ENCODE measurements at places on chromosomes 3 and 15.
A peak's percentile ranks its signal among the peaks of the same experiment; 100 is the strongest.

GRCh38 chr15:50911621-50912020, 3.1 kb downstream of the AP4E1 start:
- no peak for DNase-seq

DNA sequence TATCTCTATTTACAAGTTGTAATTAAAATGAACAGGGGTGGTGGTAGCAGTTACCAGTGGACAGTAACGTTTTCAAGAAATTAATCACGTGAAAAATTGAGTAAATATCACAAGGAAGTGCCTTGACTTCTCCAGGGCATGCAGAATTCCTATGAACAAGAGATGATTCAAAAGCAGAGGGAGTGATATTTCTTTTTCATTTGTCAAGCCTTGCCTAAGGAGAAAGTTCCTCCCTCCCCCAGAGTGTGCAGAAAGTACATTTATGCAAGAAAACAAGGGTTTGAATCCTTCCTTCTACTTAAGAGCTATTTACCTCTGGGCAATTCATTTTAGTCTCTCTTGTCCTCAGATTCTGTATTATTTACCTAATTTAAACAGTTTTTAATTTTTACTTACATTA, 53.3 kb upstream of the ZNF385D start:
- DNase-seq, result no peak

GRCh38 chr15:52787549-52788098, 2.5 kb downstream of the ONECUT1 start:
- no peak for DNase-seq

GRCh38 chr15:38307251-38307650, 54.6 kb downstream of the SPRED1 start:
- no peak for DNase-seq

DNA sequence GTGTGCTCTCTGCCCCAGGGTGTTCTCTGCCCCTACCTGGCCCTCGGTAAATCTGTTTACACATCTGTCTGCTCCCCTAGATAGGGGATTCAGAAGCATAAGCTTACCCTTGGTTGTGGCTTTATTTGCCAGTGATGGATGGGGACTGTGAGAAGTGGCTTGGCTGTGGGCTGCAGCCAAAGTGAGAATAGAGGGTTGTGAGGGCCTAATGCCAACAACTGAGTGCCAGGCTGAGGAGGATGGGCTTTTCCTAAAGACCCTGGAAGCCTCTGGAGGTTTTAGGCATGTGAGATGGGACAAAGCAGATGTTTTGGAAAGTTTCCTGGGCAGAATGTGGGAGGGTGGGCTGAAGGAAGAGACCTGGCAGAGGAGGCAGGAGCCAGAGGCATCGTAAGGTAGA, 15.4 kb upstream of the APEH start:
- DNase-seq, result no peak

DNA sequence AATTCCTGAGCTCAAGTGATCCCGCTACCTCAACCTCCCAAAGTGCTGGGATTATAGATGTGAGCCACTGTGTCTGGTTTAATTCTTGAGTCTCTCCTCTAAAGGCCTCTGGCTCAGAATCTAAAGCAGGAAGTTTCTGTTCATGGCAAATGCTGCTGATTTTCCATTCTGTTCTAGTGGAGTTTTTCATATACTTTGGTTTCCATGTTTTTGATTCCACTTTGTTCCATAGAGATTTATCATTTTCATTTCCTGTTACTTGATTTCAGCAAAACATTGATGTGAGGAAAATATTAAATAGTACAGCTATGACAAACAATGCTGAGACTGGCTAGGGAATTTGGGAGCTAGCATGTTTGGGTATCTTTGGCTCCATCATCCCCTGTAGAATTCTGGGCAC, 205.6 kb downstream of the TCF12 start:
- DNase-seq, result no peak

DNA sequence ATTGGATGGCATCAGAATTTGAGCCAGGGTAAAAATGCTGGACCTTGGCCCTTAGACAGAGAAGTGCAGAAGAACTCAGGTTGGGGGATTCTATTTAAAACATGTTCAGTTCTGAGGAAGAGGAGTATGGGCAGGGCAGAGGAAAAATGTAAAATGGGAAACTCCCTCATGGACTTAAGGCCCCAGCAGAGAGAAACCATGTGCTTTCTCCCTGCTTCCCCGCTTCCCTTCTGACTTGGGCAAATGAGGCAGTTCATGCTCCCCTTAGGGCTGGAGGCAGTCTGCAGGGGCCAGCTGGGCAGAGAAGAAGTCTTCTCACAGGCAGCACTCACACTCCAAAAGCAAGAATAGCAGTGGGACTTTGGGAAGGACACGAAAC, 9.9 kb upstream of the NUDT16 start:
- no peak for DNase-seq

DNA sequence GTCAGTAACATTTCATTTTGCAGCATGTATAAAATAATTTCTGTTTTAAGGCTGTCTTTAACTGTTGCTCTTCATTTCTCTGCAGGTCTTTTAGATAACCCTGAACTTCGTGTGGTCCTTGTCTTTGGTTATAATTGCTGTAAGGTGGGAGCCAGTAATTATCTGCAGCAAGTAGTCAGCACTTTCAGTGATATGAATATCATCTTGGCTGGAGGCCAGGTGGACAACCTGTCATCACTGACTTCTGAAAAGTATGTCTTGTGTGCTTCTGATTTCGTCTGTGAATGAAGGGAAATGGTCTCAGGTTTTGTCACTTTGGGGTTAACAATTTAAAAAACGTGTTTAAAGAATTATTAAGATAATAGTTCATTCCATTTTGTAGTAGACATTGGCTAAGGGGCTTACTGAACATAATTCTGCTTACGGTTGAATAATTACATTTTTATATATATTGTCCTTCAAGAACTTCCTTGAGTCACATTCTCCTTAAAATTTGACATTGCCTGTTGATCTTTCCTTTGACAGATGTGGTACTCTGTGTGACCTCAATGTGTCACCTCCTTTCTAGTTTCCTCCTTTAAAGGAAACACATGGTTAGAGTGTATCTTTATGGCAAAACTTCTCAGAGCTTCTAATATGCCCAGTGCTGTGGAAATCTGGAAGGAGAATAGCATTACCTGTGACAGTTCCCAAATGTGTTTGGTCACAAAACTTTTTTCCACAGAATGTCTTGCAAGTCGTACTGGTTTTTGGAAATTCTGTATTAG, 26.3 kb downstream of the FBXO22 start:
- no peak for DNase-seq

DNA sequence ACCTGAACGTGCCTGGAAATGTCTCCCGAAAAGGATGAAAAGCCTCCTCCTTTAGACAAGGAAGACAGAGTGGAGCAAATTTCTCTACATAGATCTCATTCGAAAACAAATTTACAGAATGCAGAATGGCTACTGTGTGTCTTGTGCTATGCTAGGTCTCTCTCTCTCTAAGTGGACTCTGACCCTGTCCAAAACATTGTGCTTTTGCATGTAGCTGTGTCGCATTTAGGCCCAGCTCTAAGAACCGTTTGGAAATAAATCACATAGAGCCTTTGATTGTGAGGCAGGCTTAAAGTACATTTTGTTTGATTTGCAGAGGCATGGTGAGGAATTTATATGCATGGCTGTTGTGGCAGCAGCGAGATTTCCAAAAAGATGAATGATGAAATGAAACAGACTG, 198.0 kb downstream of the SV2B start:
- no peak for DNase-seq

DNA sequence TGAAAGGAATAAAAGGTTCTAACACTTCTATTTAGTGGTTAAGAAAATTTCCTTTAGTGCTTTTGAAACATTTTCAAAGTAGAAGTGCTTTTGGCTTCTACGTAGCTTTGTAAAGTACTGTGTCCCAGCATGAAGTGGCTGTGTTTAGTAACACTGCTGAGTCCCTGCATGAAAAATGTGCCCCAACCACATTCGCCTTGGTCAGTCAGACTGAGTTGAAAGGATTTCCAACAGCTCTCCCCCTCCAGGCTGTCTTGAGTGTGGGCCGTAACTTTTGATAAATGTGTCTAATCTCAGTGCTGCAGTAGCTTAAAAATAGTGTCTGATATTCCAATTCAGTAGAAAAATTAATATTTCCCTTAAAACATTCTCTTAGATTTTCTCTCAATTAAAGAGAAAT, 115.0 kb downstream of the NR1D2 start:
- DNase-seq, result no peak

DNA sequence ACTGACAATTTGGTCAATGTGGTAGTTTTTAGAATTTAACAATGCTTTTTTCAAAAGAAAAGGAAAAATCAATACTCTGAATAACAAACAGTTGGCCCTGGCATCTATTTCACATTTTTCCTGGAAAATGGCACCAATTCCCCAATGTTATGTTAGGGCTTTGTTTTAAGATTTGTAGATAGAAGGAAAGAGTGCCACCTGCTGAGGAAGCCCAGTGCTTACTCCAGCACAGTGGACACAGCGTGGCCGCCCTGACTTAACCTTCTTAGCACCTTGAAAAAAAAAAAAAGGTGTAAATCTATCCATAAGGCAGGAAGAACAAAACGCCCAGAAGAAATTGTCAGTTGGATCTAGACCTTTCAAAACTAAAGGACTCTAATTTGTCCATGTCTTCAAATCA, 110.7 kb upstream of the CNTN4 start:
- no peak for DNase-seq

DNA sequence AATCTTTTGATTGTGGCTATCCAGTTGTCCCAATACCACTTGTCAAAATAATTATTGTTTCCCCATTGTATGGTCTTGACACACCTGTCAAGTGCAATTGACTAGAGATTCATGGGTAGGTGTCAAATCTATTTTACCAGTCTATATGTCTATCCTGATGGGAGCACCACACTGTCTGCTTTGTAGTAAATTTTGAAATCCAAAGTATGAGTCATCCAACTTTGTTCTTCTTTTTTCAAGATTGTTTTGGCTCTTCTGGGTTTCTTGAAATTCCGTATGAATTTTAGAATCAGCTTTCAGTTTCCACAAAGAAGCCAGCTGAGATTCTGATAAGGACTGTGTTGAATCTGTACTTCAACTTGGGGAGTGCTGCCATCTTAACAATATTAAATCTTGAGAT, 71.9 kb downstream of the CSNK1G1 start:
- no peak for DNase-seq

DNA sequence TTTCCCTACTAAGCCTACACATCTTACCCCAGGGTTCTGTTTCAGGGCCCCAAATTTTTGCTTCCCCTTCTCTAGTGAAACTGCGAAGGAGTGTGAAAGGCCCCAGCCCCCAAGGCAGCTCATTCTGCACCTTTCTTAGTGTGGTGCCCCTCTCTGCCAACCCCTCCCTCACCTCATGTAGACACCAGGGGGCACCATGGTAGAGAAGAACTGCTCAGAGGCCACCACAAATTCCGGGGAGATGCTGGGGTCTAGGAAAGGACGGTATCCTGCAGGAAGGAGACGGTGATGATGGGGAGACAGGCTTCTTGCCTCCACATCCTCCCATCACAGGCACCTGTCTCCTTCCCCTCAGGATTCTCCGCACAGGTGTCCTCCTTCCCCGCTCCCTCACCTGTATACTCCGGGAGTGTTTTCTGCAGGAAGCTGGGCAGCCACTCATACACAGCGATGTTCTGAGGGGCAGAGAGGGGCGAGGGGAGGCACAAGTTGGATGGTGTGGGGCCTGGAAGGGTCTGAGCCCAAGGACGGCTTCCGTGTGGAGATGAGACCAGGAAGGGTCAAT, 3.6 kb downstream of the DUOX2 start:
- DNase-seq, result no peak

DNA sequence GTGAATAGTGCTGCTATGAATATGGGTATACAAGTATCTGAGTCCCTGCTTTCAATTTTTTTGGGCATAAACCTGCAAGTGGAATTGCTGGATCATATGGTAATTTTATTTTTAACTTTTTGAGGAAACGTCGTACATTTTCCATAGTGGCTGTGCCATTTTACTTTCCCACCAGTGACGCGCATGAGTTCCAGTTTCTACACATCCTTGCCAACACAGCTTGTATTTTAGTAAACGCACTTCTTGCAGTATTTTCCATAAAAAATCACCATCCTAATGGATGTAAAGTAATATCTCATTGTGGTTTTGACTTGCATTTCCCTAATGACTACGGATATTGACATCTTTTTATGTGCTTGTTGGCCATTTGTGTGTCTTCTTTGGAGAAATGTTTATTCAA, 105.0 kb downstream of the NFKBIZ start:
- DNase-seq, result no peak

- DNase-seq, result no peak
These were observed 69.6 kb upstream of the MYZAP start for GRCh38 chr15:57522148-57522547.

DNA sequence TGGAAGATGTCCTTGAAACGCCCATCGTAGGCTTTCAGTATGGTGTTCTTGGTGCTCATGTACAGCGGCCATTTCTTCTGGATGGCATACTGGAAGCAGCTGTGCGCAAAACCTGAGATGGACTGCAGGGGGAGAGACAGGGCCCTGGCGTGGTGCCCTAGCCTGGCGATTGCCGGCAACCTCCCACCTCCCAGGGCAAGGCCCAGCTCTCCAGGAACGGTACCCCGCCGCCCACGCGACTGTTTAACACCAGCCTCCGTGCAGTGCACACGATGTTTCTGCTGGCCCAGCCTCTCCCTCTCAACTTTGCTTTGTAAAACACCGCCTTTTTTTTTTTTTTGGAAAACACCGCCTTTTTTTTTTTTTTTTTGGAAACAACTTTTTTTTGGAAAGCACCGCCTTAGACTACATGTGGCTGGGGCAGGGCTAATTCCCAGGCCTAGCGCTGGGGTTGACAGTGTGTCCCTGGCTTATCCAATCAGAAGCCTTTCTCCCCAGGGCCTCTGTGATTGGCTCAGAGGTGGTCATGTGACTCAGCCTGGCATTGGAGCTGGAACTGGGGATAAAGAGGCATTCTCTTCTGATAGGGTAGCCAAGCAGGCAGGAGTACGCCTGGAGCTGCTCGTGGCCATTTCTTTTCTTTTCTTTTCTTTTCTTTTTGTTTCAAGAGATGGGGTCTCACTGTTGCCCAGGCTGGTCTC, 14.7 kb downstream of the IDH2 start:
- DNase-seq, result no peak

DNA sequence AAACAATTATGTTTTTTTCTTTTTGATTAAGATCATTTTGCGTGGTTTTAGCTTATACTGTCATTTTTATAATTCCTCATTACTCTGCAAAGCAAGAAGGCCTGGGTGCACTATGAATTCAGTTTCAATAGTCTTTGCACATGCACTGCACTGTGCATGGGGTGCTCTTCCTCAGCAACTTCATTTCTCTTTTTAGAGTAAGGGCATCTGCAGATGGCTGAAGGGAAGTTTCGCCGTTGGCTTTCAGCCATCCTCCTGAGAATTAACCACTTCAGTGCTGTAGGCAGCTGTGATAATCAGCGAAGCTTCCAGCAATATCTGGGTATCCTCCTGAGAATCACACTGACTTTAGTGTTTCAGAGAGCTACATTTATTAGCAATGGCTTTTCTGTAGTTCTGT, 284.8 kb downstream of the GBE1 start:
- no peak for DNase-seq

GRCh38 chr3:5122741-5123706, 932 bp downstream of the ARL8B start:
- DNase-seq, result peak; percentile 4

GRCh38 chr3:13419505-13420044, 547 bp downstream of the NUP210 start:
- peak; percentile 46 for DNase-seq
